ENCODE measurements at places on chromosomes 3 and 15.

DNA sequence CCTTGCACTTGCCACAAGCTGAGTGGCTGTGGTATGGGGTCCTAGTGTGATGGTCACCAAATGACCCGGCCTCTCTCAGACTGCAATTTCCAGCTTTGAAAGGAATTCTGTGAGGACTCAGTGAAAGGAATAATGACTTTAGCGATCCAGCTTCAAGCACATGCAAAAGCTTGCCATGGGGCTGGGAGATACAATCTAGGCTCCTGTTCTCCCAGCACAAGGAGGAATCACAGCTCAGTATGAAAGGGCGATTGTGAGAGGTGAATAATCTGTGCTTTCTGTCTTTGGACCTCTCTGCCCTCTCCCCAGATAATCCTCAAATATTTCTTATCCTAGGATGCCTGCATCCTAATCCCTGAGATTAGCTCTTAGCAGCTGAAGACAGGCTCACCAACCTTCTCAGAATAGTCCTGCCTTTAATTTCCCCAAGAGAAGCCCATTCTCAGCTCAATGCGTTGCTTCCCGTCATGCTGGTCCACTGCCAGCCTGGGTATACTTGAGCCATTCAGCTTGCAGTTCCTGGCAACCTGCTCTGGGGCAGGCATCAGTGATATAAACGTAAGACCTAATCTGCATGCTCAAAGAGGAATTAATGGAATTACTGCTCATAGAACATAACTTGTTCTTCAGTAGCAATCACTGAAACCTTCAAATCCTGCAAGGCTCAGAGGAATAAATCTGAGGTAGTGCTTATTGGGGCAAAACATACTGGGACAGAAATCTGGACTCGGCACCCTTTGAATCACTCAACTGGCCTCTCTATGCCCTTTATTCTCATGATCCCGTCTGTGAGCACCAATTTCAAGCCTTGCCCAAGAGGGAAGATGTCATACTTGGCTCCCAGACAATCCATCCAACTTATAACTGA lies 15.1 kb downstream of the TLNRD1 start:
- no peak for DNase-seq

DNA sequence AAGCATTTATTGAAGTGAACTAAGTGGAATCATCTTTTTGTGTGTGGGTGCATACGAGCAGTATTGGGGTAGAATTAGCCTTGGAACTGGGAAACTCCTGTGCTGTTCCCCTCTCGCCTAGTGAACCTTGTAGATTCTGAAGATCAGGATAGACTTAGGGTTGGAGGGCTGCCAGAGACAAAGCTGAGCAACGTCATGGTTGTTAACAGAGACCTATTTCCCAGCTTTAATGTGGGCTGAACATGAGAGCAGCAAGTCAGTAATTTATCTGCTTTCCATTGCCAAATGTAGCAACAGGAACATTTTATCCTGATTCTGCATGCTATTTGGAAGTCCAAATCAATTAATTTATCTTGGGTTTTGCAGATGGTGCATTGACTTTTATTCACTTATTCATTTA lies 246.6 kb downstream of the IL20RB start:
- no peak for DNase-seq

DNA sequence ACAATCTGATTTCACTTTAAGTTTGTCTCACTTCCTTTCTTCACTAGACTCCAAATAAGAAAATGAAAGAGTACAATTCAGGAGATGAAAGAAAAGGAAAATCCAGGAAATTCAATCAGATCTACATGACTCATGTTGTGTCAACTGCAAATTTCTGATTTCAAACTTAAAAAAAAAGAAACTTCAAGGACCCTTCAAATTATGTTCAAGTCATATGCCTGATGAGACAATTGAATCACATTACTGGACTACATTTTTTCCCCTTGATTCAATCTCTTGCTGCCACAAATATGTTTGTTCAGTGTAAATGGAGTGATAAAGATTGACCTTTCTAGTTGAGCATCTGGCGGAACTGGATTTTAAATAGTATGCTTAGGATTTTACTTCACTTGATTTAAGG lies 37.4 kb downstream of the FRMD5 start:
- peak; percentile 92 for DNase-seq

- DNase-seq = no peak
These were observed 18.0 kb upstream of the SLTM start for GRCh38 chr15:58951388-58952007.

DNA sequence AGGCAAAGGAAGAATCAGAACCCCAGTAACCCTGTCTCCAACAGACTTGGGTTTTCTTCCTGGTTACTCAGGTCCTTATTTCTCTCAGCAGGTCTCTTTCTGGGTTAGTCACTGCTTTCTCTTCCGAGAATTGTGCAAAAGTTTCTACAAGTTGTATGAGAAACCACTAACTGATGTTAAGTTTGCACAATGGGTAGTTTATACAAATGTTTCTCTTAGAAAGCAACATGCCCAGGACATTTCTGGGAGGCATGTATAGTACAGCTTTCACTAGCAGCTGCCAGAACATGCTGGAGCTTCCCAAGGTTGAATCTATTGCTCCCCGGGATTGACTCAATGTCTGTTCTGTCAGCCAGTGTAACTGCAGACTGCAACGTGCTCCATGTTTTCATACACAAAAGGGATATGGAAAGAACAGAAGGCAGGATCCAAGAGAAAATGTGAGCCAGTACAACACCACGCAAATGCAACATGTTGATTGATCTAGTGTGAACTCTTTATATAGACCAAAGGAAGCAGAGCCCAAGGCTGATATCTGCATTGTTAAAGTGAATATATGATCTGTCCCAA lies 887.8 kb downstream of the MCTP2 start:
- no peak for DNase-seq

- peak; percentile 10 for DNase-seq
These were observed 31.0 kb upstream of the ZCWPW2 start for GRCh38 chr3:28317438-28318022.

Measured in Panc1 (cell line).